Stimulated activated naive CD4-positive, alpha-beta T cell treated with Interleukin-2 at 50 U/mL for 16 hours (primary cell): ENCODE measurements at places on chromosomes 7 and 10.

GRCh38 chr7:142808461-142808801, 37.7 kb downstream of the PRSS2 start:
- DNase-seq = no peak

- no peak for DNase-seq
These were observed 1.8 kb upstream of the OPN4 start for GRCh38 chr10:86652361-86653202.

DNA sequence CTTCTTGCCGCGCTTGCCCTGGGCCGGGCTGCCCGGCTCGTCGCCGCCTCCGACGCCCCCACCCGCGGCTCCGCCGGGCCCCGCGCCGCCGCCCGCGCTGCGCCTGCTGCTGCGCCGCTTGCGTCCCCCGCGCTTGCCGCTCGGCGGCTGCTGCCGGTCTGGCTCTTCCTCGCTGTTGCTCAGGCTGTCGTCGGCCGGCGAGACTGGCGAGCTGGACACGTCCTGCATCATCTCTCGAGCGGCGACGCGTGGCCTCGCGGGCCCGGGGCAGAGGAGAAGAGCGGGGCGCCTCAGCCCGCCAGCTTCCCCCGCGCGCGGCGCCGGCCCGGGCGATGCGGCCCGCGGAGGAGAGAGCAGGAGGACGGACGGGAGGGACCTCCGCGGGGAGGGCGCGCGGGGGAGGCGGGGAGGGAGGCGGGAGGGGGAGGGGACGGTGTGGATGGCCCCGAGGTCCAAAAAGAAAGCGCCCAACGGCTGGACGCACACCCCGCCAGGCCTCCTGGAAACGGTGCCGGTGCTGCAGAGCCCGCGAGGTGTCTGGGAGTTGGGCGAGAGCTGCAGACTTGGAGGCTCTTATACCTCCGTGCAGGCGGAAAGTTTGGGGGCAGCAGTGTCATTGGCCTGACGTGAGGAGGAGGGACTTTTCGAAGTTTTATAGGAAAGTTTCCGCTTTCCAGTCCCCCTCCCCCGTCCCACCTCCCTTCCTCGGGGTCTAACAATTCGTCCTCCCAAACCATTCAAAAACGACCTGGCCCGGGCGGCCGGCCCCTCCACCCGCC, at the start of gene TWIST1:
Gene TWIST1, minus strand, starts transcription at position 546 of the 779 bp plus-strand sequence. Its CDS starts 315 bp downstream, at position 231.
- no peak for DNase-seq

GRCh38 chr7:18474944-18475343, 20.6 kb upstream of the HDAC9 start:
- no peak for DNase-seq

GRCh38 chr7:146772601-146773000, 656.0 kb downstream of the CNTNAP2 start:
- DNase-seq = no peak

- no peak for DNase-seq
These were observed 19.1 kb downstream of the SLC16A12 start for GRCh38 chr10:89516149-89516832.
